ENCODE measurements at places on chromosomes 12 and 14. TPM values are rescaled to one million over a fixed set of nuclear protein-coding genes. Genes with fewer than 3 reads are reported as not detected.

DNA sequence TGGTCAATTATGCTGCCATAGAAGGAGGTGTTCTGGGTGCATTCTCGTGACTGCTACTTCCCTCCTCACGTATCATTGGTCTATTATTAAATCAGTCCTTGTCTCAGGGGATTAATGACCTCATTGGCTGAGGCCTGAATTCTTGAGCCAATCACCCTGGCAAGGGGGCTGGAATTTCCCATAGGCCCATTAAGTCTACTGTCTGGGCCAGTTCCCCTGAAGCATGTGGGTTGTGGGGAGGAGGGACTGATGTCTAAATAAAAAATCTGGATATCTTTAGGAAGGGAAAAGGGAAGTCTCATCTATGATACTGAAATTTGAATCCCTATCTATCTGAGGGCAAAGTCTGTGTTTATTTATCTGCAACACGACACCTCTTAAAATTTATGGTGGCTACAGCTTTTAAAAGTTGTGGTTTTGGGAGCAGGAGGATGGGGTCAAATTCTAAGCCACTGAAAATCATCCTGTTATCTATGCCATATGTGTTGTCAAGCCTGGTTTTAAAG lies 71.9 kb downstream of the DYRK2 start:
- no peak for DNase-seq

- no peak for DNase-seq
Observed at GRCh38 chr14:22838631-22839041, 2.3 kb downstream of the MMP14 start.

Gene NT5DC3
- 13.5 TPM for total RNA-seq

Gene MDP1
- total RNA-seq = 13.1 TPM

DNA sequence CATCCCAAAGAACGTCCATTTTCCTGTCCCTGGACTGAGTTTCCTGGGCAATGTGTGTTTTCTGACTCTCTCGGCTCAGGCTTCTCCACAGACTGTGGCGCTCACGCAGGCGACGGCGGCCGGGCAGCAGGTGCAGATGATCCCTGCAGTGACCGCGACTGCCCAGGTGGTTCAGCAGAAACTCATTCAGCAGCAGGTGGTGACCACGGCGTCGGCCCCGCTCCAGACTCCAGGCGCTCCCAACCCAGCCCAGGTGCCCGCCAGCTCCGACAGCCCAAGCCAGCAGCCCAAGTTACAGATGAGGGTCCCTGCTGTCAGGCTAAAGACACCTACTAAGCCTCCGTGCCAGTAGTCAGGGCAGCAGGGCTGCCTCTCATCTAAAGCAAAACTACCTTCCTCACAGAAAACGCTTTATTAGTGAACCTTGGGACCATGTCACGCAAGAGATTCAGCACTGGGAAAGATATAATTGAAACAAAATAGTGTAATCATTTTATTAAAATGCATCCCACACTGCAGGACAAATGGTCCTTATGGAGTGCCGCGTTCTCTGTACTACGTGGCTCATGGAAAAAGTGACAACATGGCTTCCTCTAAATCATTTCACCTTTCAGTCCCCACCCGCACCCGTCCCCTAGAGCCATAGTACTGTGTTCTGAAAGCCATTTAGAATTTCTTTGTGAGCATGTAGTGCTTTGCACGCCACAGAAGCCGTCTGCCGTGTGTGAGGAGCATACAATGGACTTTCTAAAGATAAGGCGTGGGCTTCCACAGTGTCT lies 66.6 kb downstream of the DDX51 start:
- DNase-seq = no peak

Gene SOAT2
- total RNA-seq = 0.27 TPM

Gene ACOT6
- total RNA-seq = not detected

GRCh38 chr12:64634508-64635092 lies 24.3 kb downstream of the RASSF3 start:
- DNase-seq = no peak

GRCh38 chr12:129776977-129777667 lies 126.7 kb downstream of the TMEM132D start:
- no peak for DNase-seq

- DNase-seq = no peak
Observed at GRCh38 chr12:33253178-33253577, 186.4 kb downstream of the SYT10 start.

- no peak for DNase-seq
Observed at GRCh38 chr12:74957231-74957630, 252.4 kb downstream of the KCNC2 start.

DNA sequence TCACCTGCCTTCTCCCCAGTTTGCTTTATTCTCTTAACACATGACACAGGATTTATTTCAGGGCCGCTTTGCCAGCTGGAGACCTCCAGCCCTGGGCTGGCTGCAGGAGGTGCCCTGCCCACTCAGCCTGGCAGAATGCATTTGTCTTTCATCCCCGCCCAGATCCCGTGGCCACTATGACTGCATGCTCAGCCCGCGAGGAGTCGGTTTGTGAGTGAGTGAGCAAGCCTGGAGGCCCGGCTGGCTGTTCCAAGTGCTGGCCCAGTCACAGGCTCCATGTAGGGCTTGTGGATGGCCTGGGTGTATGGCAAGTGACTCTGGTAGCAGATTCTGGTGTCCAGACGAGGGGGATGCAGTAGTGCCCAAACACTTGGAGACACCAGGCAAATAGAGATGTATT lies 2.1 kb downstream of the TDP1 start:
- DNase-seq = peak; percentile 50

Gene LRTM2
- total RNA-seq = 3.5 TPM

Gene CCDC175
- 14.2 TPM for total RNA-seq

DNA sequence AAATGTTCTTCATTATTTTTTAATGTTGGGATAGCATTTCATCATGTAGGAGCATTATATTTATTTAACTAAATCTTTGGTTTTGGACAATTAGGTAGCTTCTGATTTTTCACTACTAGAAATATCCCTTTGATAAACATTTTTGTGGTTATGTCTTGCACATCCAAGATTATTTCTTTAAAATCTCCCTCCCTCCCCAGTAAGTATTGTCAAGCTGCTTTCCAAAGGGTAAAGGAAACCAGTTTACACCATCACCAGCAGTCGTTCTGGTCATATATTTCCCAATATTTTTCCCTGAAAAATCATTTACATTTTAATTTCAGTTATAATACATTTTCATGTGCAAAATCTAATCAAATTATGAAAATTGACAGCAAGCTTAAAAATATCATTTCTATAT lies 11.1 kb downstream of the CD69 start:
- no peak for DNase-seq

Gene WDHD1
- total RNA-seq = 13.0 TPM

GRCh38 chr12:122160761-122161160 lies 13.3 kb downstream of the IL31 start:
- DNase-seq = no peak

Gene RAB2B
- 33.9 TPM for total RNA-seq

Gene TMEM179
- total RNA-seq = 15.7 TPM

DNA sequence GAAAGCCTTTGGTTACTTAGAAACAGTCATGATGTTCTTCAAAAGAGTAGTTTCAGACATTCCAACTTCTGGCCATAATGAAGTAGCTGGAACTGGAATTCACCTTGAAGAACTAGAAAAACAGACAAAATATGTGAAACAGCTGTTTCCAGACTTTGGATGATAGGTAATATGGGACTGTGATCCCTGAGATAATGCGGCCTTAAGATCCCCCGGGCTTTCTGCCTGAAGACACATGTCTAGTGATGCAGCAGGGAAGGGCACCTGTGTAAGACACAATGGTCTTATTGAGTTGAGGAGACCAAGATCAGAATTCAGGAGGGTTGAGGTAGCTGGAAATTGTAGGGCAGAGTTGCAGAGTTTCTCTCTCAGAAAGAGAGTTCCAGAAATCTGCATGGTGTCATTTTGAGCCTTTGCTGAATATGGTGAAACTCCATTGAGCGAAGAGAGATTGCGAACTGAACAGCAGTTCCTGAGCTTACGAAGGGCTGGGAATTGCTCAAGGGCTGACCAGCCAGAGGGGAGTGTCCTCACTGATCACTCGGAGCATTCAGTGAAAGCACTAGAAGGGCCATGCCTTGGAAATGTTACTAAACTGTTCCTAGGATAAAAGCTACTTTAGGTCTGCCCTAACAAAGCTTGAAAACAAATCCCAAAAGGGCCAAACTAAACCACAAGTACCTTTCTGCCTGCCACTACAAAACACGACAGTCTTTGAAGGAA lies 41.7 kb upstream of the FRS2 start:
- DNase-seq = no peak

Gene NTF3
- 17.1 TPM for total RNA-seq

GRCh38 chr12:15276088-15276698 lies 46.1 kb upstream of the PTPRO start:
- peak; percentile 24 for DNase-seq

Gene SOX5
- total RNA-seq = 47.7 TPM

DNA sequence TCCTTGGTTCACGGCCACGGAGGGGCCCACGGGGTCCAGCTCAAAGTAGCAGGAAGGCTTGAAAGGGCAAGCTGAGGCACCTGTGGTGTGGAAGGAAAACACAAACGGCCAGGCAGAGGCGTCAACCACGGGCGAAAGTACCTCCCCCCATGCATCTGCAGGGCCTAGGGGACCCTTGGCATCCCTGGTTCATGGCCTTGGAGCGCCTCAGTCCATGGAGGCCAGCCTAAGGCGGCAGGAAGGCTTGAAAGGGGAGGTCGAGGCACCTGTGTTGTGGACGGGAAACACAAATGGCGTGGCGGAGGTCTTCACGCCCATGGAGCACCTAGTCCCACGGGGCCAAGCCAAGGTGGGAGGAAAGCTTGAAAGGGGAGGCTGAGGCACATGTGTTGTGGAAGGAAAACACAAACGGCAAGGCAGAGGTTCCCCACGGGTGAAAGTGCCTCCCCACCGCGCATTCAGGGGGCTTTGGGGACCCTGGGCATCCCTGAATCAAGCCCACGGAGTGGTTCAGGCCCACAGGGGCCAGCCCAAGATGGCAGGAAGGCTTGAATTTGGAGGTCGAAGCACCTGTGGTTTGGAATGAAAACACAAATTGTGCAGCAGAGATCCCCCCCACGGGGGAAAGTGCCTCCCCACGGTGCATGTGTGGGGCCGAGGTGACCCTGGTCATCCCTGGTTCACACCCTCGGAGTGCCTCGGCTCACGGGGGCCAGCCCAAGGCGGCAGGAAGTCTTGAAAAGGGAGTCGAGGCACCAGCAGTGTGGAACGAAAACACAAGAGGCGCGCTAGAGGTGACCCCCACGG lies 380.8 kb downstream of the ALG10 start:
- DNase-seq = no peak

DNA sequence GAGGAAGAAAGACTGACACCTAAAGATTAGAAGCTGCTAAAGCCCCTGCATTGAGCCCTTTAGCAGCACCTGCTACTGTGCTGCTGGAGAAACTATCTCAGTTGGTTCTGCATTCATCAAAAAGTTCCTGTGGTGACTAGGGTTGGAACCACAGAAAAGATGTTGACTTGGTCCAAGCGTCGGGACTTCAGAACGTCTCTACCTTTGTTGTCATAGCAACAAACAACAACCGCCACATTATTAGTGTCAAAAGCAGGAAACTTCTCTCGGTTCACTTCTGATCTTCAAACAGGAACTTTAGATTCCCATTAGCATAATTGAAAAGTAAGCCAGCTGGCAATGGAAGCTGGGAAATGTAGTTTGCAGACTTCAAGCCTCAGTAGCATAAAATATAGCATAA lies 368.0 kb downstream of the SEC23A start:
- DNase-seq = no peak

GRCh38 chr12:129561304-129561703 lies 342.5 kb downstream of the TMEM132D start:
- no peak for DNase-seq

GRCh38 chr12:4960547-4960946 lies 50.8 kb downstream of the KCNA1 start:
- DNase-seq = peak; percentile 49

Gene RERG
- 20.7 TPM for total RNA-seq

DNA sequence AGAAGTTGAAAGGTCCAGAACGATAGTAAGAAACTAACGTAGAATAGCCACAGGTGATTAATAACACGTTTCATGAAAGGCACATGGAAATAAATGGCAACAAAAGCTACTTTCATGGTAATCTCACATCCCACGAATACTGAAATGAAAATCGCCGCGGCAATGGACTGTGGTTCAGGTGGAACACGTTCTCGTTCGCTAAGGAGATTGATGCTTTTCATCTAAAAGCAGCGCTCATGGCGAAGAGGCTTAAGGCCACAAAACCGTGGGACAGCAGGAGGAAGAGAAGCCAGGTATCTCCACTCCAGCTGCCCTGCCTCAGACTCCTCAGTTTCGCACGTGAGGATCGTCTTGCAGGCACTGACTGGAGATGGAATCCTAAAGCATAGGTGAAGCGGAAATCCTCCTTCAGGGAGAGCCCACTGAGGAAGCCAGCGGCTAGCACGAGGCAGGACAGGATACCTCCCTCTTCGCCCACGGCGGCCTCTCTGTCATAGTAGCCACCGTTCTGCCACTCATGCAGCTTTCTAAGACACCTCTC lies 696 bp upstream of the GPHN start:
- DNase-seq = no peak

GRCh38 chr12:121801595-121802484 lies 2.0 kb upstream of the SETD1B start:
- DNase-seq = no peak

DNA sequence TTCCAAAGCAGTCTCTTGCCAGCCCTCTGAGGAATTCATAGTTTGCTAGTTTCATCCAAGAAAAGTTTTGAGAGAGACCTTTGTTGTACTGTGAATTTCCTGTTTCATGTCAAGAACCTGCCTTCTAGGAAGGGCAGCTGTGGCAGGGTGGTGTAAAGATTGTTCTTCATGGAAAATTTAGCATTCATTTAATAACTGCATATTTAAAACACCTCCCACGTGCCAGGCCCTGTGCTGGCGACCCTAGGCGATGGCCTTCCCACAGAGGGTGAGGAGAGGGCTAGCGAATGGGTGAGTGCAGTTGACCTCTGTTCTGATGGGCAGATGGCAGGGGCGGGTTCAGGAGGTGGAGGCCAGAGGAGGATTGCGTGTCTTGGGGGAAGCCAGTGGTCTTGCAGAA lies 43.2 kb downstream of the MLXIP start:
- no peak for DNase-seq

Gene LRFN5
- 84.1 TPM for total RNA-seq

Gene RFLNA
- total RNA-seq = 8.5 TPM

- DNase-seq = no peak
Observed at GRCh38 chr14:75143761-75144527, 17.1 kb upstream of the NEK9 start.

DNA sequence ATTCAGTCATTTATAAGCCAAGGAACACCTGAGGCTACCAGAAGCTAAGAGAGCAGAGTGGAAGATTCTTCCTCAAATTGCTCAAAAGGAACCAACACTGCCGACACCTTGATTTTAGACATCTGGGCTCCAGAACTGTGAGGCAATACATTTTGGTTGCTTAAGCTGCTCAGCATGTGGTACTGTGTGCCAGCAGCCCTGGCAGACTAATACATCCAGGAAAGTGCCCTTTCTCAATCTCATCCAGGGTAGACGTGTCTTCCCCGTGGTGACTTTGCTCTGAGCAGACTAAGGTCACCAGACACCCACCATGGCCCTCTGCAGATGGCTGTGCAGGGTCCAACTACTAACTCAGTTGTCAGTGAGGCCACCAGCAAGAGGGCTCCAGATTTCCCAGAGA lies 122.8 kb downstream of the VRK1 start:
- DNase-seq = no peak

Data from cerebellum (tissue), 4 donors.